ENCODE measurements at places on chromosomes 2 and 18. TPM values are rescaled to one million over a fixed set of nuclear protein-coding genes. Genes with fewer than 3 reads are reported as not detected.
A peak's percentile ranks its signal among the peaks of the same experiment; 100 is the strongest.

DNA sequence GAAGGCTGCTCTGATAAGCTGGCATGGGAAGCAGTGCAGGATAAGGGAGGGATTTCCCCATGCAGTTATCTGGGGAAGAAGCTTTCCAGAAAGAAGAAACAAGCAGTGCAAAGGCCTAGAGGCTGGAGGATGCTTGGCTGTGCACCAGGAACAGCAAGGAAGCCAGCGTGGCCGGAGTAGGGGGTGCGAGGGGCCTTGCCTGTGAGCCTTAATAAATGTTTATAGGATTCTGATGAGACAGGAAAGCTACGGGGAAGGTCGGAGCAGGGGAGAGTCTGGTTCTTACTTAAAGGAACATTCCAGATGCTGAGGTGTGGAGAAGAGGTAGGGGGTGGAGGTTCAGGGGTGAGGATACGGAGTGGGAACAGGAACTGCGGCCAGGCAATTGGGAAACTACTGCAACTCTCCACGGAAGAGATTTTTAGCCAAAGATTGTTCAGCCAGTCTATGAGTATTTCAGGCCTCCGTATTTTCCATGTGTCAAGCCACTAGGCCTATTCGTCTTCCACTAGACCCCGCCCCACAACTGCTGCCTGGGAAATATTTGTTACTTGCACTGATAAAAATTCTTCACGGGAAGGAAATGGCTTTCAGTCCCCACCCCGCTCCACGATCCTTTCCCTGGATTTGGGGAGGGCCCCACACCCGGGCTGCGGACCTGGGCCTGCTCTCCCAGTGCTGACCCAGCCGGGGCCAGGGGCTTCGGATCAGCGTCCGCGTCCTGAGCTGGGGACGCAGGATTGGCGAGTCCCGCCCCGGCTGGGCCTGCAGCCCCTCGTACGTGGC lies 516 bp downstream of the EIF2AK2 start:
- peaks cover 32% of the 10 kb centered on the region for H3K36me3 ChIP-seq
- H3K4me3 ChIP-seq, result peak overlapping the region; percentile 85
- H3K27me3 ChIP-seq, result no peaks in the 10 kb centered on the region

The INO80D gene
- total RNA-seq, result 17.6 TPM

- H3K36me3 ChIP-seq, result no peaks in the 10 kb centered on the region
- peaks cover 53% of the 10 kb centered on the region for H3K27me3 ChIP-seq
- no peak overlapping the region for H3K27ac ChIP-seq
- peaks cover 12% of the 10 kb centered on the region for H3K4me1 ChIP-seq
Measured at GRCh38 chr2:104874230-104874629, 20.3 kb downstream of the POU3F3 start.

DNA sequence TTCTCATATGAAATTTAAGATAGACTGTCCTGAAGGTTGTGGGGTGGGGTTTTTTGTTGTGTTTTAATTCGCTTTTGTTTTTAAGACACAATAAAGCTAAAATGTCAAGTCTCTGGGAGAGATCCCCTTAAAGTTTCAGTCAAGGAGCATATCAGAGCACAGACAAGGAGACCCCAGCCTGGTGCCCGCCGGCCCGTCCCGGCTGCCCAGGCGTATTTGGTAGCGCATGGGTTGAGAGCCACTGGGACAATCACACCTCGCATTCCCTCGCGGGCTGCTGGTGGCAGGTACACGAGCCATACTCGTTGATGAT lies 2.6 kb downstream of the LRRTM1 start:
- no peaks in the 10 kb centered on the region for H3K36me3 ChIP-seq
- H3K4me3 ChIP-seq, result no peak overlapping the region
- H3K27ac ChIP-seq, result no peak overlapping the region
- no peak for DNase-seq

GRCh38 chr18:10010611-10011015 lies 96.8 kb downstream of the VAPA start:
- H3K27me3 ChIP-seq, result no peaks in the 10 kb centered on the region
- H3K4me3 ChIP-seq, result no peak overlapping the region
- no peaks in the 10 kb centered on the region for H3K36me3 ChIP-seq
- DNase-seq, result no peak
- no peak overlapping the region for H3K27ac ChIP-seq

DNA sequence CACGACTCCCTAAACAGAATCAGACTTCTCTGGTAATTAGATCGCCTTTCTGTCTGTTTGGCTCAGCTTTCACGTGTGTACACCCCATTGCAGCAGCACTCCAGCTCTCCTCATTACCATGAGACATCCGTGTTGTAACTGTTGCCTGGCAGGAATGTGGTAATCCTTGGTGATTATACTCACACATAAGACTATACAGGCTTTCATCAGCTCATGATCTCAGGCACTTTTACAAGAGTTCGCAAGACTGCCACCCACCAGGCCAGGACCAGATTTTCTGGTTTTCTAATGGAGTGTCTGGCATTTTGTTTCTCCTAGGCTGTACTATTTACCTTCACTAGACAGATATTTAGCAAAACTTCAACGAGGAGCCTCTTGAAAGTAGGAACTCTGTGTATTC lies 50.2 kb downstream of the ACVR1 start:
- H3K27ac ChIP-seq, result no peak overlapping the region
- H3K27me3 ChIP-seq, result no peaks in the 10 kb centered on the region
- H3K4me1 ChIP-seq, result peaks cover 9% of the 10 kb centered on the region
- H3K36me3 ChIP-seq, result peaks cover 17% of the 10 kb centered on the region

DNA sequence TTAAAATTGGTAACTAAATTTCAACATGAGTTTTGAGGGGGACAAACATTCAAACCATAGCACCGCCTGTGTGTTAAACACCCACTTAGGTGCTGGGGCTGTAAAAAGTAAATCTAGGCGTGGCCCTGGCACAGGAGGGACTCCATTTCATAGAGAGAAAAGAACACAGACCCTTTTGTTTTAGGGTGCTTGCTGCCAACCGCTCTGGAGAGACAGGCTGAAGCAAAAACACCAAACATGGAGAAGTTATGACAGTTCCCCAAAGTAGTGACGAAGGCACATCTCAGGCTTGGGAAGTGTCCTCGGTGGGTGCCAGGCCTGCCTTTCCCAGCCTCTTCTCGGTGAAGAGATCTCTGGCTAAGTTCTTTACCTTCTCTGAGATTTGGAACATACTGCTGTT lies 5.1 kb downstream of the ACTG2 start:
- no peaks in the 10 kb centered on the region for H3K27me3 ChIP-seq
- H3K4me3 ChIP-seq, result no peak overlapping the region
- no peak overlapping the region for H3K27ac ChIP-seq

GRCh38 chr18:3455907-3456685 lies 6.1 kb downstream of the TGIF1 start:
- no peak overlapping the region for H3K27ac ChIP-seq
- no peak for DNase-seq
- no peak overlapping the region for H3K4me3 ChIP-seq
- H3K27me3 ChIP-seq, result no peaks in the 10 kb centered on the region
- peaks cover 60% of the 10 kb centered on the region for H3K36me3 ChIP-seq

- H3K4me3 ChIP-seq, result no peak overlapping the region
- H3K27me3 ChIP-seq, result peaks cover 47% of the 10 kb centered on the region
- no peak overlapping the region for H3K27ac ChIP-seq
Measured at GRCh38 chr2:144512891-144513351, 7.0 kb downstream of the ZEB2 start.

DNA sequence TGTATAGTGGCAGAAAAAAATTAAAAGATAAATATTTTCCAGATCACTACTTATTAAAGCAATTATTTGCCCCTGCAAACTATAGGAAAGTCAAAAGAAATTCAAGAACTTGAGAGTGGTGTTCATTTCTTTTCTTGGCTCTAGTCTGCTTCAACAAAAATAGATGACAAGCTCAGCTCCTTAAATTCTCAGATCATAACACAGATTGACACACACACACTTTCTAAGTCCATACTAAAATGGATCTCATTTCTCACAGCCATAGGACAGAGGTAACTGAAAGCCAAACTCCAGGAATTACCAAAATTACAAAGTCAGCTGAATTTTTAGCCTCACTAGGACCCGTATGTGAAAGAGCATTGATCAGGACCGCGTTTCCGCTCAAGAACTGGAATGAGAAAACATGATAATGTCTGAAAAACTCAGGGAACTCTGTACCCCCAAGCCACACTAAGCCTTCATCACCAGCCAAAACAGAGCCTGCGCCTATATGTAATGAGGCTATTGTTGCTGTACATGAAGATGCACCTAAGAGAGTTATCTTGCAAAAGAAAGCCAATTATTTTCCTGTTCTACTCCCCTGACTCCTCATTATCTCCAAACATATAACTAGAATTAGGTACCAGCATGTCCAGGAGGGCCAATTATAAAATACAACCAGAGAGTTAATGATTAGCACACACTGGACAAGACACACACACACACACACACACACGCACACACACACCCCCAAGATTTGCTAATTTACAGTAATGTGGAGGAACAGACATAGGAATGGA lies 16.5 kb upstream of the EFR3B start:
- no peak overlapping the region for H3K4me3 ChIP-seq
- H3K36me3 ChIP-seq, result no peaks in the 10 kb centered on the region
- no peak for DNase-seq
- peaks cover 2% of the 10 kb centered on the region for H3K27me3 ChIP-seq
- H3K27ac ChIP-seq, result no peak overlapping the region

The RESP18 gene
- not detected for total RNA-seq

DNA sequence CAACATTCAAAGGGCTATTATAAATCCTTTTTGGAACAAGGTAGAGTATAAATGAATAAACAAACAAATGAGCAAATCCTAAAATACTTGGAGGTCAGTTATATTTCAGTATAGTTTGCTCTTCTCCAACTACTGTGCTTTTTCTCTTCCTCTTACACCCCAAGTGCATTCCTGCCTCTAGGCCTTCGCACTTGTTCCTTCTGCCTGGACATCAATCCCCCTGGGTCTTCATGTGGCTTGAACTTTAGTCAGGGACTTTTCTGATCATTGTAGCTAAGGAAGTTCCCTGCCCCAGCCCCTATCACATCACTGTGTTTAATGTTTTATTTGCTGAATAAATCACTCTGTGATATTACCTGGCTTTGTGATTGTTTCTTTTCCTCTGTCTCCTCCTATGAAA lies 418.2 kb upstream of the HNRNPA3 start:
- H3K27ac ChIP-seq, result no peak overlapping the region
- H3K4me3 ChIP-seq, result no peak overlapping the region
- no peaks in the 10 kb centered on the region for H3K36me3 ChIP-seq

GRCh38 chr2:211061612-211062296 lies 505.4 kb downstream of the CPS1 start:
- no peak overlapping the region for H3K4me3 ChIP-seq
- no peaks in the 10 kb centered on the region for H3K4me1 ChIP-seq
- no peaks in the 10 kb centered on the region for H3K27me3 ChIP-seq
- H3K36me3 ChIP-seq, result no peaks in the 10 kb centered on the region

GRCh38 chr18:48133671-48134251 lies 203.3 kb upstream of the SMAD2 start:
- H3K27ac ChIP-seq, result no peak overlapping the region
- H3K36me3 ChIP-seq, result no peaks in the 10 kb centered on the region
- peaks cover 6% of the 10 kb centered on the region for H3K4me1 ChIP-seq

DNA sequence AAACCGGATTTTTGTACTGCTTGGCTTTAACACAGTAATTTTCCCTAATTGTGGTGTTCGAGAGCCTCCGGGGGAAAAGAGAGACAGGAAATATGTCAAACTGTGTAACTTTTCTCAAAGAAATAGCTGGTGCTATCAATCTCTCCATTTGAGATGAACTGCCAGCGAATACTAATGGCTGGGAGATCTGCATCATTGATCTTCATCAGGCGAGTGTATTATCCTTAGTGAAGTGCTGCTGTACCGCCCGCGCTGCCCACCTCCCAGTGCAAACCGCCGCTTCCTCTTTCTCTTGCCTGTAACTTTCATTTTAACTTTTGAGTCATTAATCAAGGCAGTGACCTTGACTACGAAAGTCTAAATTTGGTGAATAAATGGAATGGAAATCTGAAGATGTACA lies 246.1 kb upstream of the ST6GAL2 start:
- no peaks in the 10 kb centered on the region for H3K36me3 ChIP-seq
- H3K4me3 ChIP-seq, result no peak overlapping the region
- H3K27me3 ChIP-seq, result peaks cover 3% of the 10 kb centered on the region
- H3K4me1 ChIP-seq, result no peaks in the 10 kb centered on the region

DNA sequence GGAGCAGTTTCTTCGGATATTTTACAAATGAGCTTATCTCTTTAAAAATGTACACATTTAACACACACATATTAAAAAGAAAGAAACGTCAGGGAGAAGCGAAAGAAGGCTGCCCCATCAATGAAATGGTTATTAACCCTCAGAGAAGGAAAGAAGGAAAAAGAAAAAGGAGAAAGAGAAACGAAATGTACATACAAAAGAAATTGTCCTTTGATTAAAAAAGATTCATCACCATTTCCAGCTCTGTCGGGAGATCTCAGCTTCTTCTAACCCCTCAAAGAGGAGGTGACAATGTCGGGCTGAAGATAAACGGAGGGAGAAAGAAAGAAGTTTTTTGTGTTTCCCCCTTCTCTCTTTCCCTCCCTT lies 1.5 kb downstream of the IKZF2 start:
- no peak for DNase-seq
- H3K27ac ChIP-seq, result peak overlapping the region; percentile 82
- peak overlapping the region; percentile 88 for H3K4me3 ChIP-seq

Data from activated CD4-positive, alpha-beta T cell treated with anti-CD3 and anti-CD28 coated beads for 36 hours (primary cell).